ENCODE measurements at places on chromosomes 6 and 20.

DNA sequence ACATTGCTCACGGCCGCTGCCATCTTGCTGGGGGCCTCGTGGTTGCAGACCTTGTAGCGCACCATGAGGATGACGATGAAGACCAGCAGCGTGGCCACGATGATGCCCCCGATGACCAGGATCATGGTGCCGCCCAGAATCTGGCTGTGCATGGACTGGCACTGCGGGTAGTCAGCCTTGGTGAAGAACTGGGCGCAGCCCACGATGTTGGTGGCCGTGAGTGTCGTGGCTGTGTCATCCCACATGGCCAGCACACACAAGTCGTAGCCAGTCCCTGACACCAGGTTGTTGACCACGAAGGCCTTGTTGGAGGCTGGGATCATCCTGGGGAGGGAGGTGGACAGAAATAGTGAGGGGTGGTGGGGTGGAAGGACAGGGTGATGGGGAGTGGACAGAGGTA, 194.6 kb downstream of the LRFN2 start:
- DNase-seq, result no peak

DNA sequence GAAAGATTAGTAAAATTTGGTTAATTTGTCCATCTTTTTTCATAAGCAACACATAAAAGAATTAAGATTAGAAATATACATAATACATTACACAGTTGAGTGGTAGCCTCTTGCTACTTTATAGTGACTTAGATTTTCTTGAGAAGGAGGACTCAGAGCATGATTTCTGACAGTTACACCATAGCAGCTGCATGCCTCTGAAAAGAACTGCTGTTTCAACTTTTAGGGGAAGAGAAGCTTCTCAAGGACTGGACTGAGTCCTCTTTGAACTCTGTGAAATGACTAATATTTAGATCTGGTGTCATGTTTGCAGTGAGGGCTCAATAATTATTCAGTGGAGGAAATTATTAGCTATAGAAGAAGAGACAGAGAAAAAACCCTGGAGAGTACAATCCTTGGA, 272.5 kb downstream of the BTBD9 start:
- no peak for DNase-seq

DNA sequence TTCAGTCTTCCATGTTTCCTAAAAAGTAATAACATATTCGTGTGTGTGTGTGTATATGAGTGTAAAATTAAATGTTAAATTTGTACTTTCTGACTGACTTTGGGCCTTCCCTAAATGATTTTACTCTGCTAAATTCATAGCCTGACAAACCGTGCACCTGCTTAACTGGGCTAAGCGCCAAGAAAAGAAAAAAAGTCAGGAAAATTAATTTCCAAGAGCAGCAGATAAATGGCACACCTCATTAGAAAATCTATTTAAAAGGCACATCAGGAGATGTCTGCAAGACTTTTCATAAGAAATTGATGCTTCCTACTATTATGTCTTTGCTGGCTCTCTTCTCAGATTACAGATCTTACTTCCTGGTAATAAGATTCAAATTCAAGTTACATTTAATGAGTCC, 72.4 kb downstream of the TRDN start:
- no peak for DNase-seq

GRCh38 chr6:111580826-111581505, 24.7 kb downstream of the TRAF3IP2 start:
- no peak for DNase-seq

GRCh38 chr20:62772990-62773844, 23.1 kb upstream of the MRGBP start:
- no peak for DNase-seq

DNA sequence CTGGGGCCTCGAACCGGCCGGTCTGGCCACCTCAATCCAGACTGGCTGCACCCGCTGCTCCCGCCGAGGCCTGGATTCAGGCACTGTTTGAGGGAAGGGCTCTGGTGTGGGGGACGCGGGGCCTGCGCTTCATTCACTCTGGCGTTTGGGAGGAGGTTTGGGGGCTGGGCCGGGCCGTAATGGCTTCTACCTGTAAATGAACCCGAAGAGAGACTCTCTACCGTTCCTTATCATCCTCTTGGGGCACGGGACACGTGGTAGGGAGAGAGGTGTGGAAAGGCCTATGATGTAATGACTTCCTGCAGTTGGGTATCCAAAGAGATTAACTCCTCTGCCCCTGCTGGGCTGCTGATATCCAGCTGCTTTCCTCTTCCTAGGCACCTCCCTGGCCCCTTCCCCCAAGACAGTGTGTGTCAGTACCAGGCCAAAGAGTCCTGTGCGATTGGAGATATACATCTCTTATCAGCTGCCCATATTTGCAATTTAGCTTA, 1.8 kb downstream of the FOXO3 start:
- peak; percentile 90 for DNase-seq

- DNase-seq, result no peak
Observed at GRCh38 chr6:30530014-30530413, 26.3 kb downstream of the GNL1 start.

- DNase-seq, result no peak
Observed at GRCh38 chr20:62502496-62503095, 26.8 kb upstream of the GATA5 start.

DNA sequence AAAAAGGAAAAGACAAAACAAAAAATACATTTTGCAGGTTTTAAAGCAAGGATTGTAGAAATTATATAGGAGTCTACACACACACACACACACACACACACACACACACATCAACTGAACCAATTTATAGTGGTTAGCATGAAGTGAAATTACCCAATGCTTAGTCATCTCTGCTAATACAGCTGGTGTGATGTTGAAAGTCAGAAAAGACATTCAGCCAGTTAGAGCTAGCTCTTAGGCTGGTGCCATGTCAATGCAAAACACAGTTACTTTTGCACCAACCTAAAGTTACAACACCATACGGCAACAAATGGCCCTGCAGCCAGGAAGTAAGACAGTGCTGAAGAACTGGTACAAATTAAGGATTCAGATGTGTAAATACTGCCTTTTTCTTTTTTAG, 15.2 kb downstream of the FAM210B start:
- peak; percentile 15 for DNase-seq

DNA sequence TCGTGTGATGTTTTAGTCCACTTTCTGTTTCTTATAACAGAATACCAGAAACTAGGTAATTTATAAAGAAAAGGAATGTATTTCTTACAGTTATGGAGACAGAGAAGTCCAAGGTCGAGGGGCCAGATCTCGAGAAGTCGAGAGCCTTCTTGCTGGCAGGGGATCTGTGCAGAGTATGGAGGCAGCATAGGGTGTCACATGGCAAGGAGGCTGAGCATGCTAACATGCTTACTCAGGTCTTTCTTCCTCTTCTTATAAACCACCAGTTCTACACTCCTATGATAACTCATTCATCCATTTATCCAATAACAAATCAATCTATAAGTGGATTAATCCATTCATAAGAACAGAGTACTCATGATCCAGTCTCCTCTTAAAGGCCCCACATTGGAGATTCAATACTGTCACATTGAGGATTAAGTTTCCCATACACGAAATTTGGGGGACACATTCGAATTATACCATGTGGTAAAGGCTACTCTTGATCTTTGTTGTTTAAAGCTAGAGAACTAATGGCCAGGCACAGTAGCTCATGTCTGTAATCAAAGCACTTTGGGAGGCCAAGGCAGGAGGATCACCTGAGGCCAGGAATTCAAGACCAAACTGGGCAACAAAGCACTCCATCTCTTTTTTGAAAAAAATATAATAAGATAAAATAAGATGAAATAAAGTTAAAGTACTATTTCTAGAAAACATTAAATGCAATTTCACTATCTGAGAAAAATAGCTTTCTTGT, 2.1 kb downstream of the GOPC start:
- no peak for DNase-seq

GRCh38 chr6:153208706-153209105, 77.6 kb upstream of the RGS17 start:
- DNase-seq, result no peak

DNA sequence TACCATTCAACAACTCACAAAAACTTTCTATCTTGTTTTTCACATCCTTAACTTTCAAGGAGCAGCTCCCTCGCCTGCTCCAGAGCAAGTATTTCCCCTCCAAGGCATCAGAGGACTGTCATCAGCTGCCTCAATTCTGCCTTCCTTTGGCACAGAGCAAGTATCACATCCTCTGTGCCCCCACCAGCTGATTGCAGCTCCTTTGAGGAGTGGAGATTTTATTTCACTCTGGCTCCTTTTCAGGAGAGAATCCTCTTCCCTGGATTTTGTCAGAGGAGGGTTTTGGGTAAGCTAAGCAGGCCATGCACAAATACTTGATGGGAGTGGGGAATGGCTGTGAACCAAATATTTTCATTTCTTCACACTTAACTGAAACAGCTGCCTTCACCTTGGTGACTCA, 610.5 kb upstream of the FLRT3 start:
- no peak for DNase-seq

GRCh38 chr6:165798991-165799390, 135.9 kb upstream of the PDE10A start:
- DNase-seq, result no peak

DNA sequence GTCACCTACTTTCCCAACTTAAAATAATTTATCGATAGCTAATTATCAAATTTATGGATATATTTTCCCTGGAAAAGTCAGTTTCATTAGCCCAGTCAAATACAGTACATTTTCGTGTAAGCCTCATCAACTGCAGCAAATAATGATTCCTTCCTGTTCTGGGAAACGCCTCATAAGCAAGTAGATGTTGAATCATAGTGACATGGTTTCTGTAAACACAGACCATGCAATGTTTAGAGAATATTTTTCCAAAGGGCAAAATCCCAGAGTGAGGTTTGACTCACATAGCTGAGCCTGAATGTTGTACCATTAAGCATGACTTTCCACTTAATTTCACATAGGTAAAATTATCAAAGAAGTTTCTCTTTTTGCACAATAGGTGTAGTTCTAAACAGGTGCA, 16.7 kb upstream of the VNN1 start:
- DNase-seq, result no peak

DNA sequence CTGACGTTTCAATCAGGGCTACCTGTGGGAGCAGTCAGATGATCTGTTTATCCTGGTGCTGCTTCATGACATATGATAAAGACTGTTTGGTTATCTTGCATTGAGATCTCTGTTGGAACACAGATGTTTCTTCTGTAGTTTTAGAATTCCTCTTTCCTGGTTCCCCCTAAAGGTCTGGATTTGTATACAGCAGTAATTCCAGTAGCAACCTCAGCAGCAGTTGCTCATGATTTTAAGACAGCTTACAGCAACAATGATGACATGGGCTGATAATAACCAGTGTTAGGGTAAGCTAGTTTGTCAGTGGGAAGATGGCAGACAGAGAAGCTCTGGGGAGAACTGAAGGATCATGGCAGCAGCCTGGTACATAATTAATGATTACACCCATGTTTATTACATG, 439.4 kb downstream of the PHF3 start:
- DNase-seq, result no peak

DNA sequence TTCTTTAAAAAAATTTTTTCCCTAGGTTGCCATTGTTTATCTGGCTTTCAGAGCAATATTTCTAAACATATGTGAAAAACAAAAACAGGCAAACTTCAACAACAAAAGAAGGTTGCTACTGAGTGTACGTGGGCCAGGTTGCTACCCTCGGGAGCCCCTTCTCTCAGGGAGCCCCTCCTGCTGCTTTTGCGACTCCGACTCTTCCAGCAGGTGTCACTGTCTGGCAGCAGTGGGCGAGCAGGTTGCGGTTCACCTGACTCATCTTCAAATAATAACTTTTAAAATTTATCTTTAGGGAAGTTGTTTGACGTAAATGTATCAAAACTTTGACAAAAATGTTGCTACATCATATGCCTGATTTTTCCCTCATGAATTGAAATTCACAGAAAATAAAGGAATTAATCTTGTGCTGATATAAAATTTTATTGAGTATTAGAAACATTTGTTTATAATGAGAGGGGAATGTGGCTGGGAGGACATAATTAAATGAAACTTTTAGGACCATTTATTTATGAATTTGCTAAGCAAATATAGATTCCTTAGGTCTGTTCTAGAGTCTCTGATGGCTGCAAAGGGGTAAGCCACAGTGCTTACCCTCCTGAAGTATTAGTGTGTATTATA, 138.8 kb downstream of the HIVEP1 start:
- peak; percentile 73 for DNase-seq

- DNase-seq, result no peak
Observed at GRCh38 chr6:41536795-41537758, 9.1 kb upstream of the FOXP4 start.

DNA sequence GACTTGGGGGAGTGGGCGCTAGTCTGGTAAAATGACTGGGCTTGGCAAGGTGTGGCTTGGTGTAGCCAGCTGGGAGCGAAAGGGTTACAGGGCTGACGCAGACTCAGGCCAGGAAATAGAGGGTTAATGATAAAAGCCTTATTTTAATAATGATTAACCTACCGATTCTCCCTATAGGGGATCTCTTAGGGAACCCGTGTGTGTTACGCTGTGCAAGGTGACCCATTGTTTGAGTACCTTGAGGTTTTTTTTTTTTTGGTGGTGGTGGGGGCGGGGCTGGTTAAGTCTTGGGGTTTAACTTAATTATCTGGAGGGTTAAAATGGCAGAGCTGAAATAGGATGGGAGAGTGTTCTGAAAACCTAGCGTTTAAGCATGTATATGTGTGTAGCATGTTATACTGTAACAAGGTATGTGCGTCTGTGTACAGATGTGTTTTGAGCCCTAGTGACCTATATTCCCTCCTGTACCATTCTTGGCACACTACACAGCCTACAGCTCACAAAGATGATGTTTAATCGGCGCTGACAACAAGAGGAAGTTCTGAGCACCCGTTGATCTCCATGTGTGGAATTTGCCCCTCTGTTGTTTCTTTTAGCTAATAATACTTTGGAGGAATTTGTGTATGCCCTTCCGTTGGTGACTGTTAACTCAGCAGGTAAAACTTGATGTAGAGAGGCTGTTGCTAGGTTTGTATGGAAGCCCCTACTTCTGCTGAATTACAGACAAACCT, 1.3 kb downstream of the CARMIL1 start:
- no peak for DNase-seq

DNA sequence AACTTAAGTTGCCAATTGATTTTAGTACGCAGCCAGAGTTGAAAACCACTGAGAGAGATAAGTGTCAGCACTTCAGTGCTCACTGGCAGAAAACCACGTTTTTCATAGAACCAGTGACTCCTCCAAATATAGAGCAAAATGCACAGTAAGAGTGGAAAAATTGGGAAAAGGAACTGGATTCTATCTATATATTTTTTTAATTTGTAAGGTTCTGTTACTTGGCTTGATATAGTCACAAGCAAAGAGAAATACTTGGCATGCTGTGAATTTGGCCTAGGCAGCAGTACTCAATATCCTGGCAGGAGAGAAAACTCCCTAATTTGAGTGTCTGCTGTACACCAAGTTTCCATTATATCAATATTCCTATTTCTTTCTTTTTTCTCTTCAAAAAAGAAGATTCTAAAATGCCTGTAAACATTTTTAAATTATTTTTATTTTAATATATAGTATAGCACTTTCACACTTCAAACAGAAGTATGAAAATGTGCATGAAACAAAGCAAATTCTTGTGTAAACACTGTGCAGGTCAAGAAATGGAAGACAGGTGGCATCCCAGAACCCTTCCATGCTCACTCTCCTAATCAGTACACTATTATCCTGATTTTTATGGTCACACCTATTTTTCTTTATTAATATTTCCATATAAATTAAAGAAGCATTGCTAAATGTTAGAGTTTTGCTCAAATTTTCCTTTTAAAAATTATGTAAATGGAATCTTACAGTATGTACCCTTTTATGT, 561.8 kb upstream of the RNF217 start:
- no peak for DNase-seq

All from islet precursor cell (in vitro differentiated cells).